Cardiac atrium fibroblast (primary cell): ENCODE measurements at places on chromosomes 2 and 18. TPM values are rescaled to one million over a fixed set of nuclear protein-coding genes. Genes with fewer than 3 reads are reported as not detected.

The MAPK4 gene
- total RNA-seq = 0.16 TPM in 1 of 2 replicates, not detected in the other

The KCNK3 gene
- total RNA-seq = under 0.01 TPM in 1 of 2 replicates, not detected in the other

The LDLRAD4 gene
- not detected in 2 replicates for total RNA-seq

The STARD7 gene
- total RNA-seq = 71.3 and 100 TPM in 2 replicates

The FOSL2 gene
- total RNA-seq = 78.5 and 80.8 TPM in 2 replicates

The ZBTB7C gene
- total RNA-seq = 0.16 TPM in 1 of 2 replicates, not detected in the other

The GCG gene
- not detected in 2 replicates for total RNA-seq

The UPP2 gene
- not detected in 2 replicates for total RNA-seq

The EVA1A gene
- total RNA-seq = 11.9 and 19.3 TPM in 2 replicates

The C2orf15 gene
- not detected in 2 replicates for total RNA-seq

The MC4R gene
- total RNA-seq = not detected in 2 replicates

The RAD51AP2 gene
- not detected in 2 replicates for total RNA-seq

The HK2 gene
- total RNA-seq = 36.5 and 50.1 TPM in 2 replicates

The RTP5 gene
- not detected in 2 replicates for total RNA-seq

The DRC1 gene
- total RNA-seq = not detected in 2 replicates

The TRIM43 gene
- not detected in 2 replicates for total RNA-seq

The PDCL3 gene
- 6.6 and 7.0 TPM in 2 replicates for total RNA-seq

The NEUROD1 gene
- total RNA-seq = not detected in 2 replicates

The FSIP2 gene
- total RNA-seq = 0.36 TPM in 1 of 2 replicates, not detected in the other

The ITPRIPL1 gene
- not detected in 2 replicates for total RNA-seq

The GPR155 gene
- total RNA-seq = 2.5 and 6.0 TPM in 2 replicates

The MATN3 gene
- total RNA-seq = 0.49 and 3.2 TPM in 2 replicates

The TMEFF2 gene
- 0.16 TPM in 1 of 2 replicates, not detected in the other for total RNA-seq

The KLHL30 gene
- not detected in 2 replicates for total RNA-seq

The CRYGA gene
- total RNA-seq = not detected in 2 replicates

The TDRD15 gene
- not detected in 2 replicates for total RNA-seq

The IL36G gene
- total RNA-seq = not detected in 2 replicates

The INO80D gene
- 3.8 and 7.8 TPM in 2 replicates for total RNA-seq

The TTR gene
- total RNA-seq = not detected in 2 replicates

The GMPPA gene
- 69.7 and 93.9 TPM in 2 replicates for total RNA-seq

The DCDC2C gene
- not detected in 2 replicates for total RNA-seq

The ZNF804A gene
- 0.32 TPM in 1 of 2 replicates, not detected in the other for total RNA-seq

The C2orf68 gene
- total RNA-seq = 7.4 and 11.0 TPM in 2 replicates
